ENCODE measurements at places on chromosomes 13 and 19.

GRCh38 chr13:106700007-106700406 lies 132.1 kb upstream of the ARGLU1 start:
- DNase-seq: no peak

GRCh38 chr19:7969555-7969939 lies 26.1 kb upstream of the TIMM44 start:
- DNase-seq: no peak

DNA sequence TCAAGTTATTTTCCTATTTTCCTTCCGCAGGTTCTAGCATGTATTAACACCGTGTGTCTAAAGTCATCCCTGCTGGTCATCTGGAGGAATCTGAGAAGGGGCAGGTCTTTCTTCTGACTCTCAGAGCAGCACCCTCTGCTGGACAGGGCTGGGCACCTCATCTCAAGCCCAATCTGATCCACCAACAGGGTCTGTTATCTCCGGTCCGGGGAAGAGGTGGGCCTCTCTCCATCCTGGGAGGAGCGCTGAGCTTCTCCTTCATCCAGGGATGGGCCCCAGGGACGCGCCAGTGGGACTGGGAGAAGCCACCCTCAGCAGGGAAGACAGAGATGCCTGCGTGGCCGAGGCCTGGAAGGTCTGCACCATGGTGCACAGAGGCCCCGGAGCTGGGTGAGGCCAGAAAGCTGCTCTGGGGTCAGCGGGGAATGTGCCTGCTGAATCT lies 26.0 kb upstream of the ZNF331 start:
- peak; percentile 82 for DNase-seq

DNA sequence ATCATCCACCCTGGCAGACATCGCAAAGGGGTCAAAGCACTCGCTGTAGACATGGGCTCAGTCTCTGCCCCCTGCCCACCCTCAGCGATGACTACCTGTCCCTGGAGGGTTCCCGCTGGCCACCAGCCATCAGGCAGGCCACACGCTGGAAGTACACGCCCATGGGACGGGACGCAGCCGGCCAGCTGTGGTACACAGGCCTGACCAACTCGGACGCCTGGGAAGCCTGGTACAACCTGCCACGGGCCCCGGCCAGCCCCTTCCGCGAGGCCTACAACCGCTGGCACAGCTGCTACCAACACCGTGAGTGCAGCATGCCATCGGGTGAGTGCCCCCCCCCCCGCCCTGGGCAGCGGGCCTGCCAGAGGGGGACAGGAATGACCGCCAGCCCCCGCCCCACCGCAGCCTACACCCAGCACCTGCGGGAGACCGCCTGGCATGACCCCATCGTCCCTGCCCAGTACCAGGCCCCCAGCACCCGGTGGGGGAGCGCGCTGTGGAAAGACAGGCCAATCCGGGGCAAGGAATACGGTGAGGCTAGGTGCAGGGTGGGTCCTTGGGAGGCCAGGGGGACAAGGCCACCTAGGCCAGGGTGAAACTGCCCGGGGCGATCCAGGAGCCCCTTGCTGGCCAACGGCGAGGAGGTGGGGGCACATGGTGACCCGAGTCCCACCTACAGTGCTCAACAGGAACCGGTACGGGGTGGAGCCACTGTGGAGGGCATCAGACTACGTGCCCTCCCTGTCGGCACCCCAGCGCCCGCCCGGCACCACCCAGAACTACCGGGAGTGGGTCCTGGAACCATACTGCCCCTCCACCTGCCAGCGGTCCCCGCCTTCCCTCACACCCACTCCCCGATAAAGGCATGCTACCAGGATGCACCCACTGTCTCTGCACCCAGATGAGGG lies 4.4 kb downstream of the TEKTIP1 start:
- no peak for DNase-seq

- peak; percentile 84 for DNase-seq
Measured at GRCh38 chr19:32691952-32692726, 518 bp downstream of the NUDT19 start.

- peak; percentile 90 for DNase-seq
Measured at GRCh38 chr19:31127134-31127967, 221.9 kb downstream of the TSHZ3 start.

- DNase-seq: peak; percentile 53
Measured at GRCh38 chr19:41927497-41928192, 604 bp downstream of the ERFL start.

- no peak for DNase-seq
Measured at GRCh38 chr13:93899981-93900380, 579.5 kb downstream of the DCT start.

DNA sequence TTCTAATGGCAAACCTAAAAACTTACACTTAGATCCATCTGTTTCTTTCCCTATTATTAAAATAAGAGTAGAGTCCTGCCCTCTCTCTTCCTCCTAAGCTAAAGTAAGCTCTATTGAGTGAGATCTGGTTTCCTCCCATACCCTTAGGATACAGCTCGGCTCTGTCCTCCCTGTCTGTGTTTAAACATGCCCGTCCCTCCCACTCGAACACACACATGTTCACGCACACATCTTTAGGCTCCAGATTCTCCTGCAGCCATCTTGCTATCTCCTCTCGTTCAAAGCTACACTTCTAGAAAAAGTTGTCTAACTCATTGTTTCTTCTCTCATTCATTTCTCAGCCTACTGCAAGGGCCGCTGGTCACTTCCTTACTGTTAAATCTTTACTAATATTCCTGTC lies 15.1 kb upstream of the CEBPG start:
- DNase-seq: no peak

DNA sequence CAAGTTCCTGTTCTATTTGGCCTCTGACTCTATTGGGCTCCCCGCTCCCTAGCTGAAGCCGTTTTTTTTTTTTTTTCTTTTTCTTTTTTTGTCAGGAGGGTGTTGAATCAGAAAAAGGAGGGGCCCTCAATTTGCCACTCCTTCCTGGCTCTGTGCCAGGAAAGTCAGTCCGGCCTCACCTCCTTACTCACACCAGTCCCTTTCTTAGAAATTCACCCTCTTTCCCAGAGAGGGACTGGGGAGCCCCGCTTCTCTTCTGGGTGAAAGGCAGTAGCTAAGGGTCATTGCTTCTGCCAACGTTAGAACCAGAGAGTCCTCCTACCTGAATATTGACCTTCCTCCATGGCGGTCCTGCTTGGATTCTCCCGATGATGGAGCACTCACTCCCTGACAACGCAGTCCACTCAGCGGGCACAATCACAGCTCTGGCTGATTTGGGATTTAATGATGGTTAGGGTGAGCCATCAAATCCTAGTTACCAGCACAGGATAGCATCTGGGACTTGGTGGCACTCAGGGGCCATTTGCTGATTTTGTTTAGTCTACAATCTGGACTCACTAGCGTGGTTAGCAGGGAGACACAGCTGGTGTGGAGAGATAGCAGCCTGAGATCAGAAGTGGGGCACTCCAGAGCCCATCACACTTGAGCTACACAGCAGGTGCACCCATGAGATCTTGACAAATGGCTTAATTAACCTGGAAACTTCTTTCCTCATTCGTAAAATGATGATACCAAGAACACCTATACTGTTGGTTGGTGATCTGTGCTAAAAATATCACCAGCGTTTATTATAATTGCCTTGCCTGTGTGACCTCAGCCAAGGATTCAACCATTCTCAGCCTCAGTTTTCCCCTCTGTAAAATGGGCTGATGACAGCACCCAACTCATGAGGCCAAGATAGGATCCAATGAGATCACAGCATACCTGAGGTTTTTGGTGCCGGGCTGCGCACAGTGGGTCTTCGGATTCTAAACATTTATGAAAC lies 2.2 kb downstream of the FCER2 start:
- no peak for DNase-seq

DNA sequence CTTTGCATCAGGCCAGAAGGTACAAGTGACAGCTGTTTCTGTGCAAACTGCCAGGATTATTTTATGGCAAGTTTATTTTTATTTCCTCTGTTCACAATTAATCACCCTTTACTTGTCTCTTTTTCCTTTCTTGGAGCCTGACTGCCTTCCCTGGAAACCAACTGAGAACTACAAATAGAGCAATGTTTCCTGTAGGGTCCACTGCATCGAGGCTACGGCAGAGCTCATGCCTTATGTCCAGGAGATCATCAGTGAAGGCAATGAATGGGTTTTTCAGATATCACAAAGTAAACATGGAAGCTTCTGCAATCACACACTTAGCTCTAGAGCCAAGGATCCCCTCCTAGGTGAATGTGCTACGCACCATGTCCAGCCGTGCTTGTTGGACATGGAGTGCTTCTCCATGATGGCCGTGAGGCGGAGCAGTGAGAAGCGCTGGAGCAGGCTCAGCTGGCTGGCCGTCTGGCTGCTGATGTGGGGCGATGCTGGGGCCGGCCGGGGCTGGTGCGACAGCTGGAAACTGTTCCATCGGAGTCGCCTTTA lies 110.9 kb downstream of the KL start:
- no peak for DNase-seq

- no peak for DNase-seq
Measured at GRCh38 chr13:112892426-112893206, 76.4 kb upstream of the MCF2L start.

All from GM03348 (cell line).